ENCODE measurements at places on chromosomes 13 and 19.

DNA sequence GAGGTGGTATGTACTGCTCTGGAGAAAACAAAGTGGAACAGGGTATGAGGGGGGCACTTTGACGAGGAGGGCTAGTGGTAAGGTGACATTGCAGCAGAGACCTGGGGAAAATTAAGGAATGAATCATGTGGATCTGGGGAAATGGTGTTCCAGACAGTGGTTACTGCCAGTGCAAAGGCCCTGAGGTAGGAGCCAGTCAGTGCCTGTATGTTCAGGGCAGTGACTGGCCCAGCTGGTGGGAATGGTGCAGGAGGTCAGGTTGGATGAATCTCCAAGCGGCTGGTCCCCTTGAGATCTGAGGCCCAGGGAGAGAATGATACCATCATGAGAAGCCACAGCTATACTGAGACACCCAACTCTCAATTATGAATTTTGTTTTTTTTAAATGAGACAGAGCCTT, 4.9 kb downstream of the VAV1 start:
- no peak for DNase-seq
- H3K27ac ChIP-seq = peak overlapping the region; percentile 89
- no peak overlapping the region for H3K4me3 ChIP-seq
- H3K4me1 ChIP-seq = peaks cover 63% of the 10 kb centered on the region

- H3K4me3 ChIP-seq = peak overlapping the region; percentile 18
- DNase-seq = peak; percentile 65
- H3K27me3 ChIP-seq = no peaks in the 10 kb centered on the region
- peaks cover 80% of the 10 kb centered on the region for H3K4me1 ChIP-seq
- peak overlapping the region; percentile 85 for H3K27ac ChIP-seq
Measured at GRCh38 chr19:19410553-19411550, 5.4 kb downstream of the GATAD2A start.

GRCh38 chr13:67619351-67619994, 389.3 kb upstream of the PCDH9 start:
- H3K4me3 ChIP-seq = no peak overlapping the region
- H3K36me3 ChIP-seq = no peaks in the 10 kb centered on the region
- no peaks in the 10 kb centered on the region for H3K4me1 ChIP-seq
- no peak overlapping the region for H3K27ac ChIP-seq

- peaks cover 78% of the 10 kb centered on the region for H3K4me1 ChIP-seq
- DNase-seq = no peak
- peak overlapping the region; percentile 79 for H3K27ac ChIP-seq
Measured at GRCh38 chr19:40759352-40759751, 8.3 kb downstream of the SNRPA start.

DNA sequence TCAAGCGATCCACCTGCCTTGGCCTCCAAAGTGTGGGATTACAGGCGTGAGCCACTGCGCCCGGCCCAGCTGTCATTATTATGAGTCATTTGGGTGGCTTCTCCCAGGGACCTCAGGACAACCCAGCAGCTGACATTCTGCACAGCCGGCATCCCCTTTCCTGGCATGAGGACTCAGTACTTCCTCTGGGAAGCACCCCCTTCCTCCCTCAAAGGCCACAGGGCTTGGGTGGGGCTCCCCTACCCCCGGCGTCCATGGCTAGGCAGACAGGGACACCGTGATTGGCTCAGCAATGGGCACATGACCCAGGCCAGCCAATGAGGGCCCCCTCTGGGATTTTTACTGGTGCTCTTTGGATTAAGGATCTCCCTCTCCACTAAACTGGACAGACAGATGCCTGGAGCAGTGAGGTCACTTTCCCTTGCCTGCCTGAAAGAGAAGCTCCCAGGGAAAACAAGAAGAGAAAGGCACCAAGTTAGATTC, 6.0 kb downstream of the KANK2 start:
- H3K36me3 ChIP-seq = no peaks in the 10 kb centered on the region
- peaks cover 2% of the 10 kb centered on the region for H3K4me1 ChIP-seq
- H3K27me3 ChIP-seq = peaks cover 14% of the 10 kb centered on the region
- H3K4me3 ChIP-seq = no peak overlapping the region
- no peak for DNase-seq

- no peak overlapping the region for H3K4me3 ChIP-seq
- H3K4me1 ChIP-seq = peaks cover 6% of the 10 kb centered on the region
- H3K36me3 ChIP-seq = no peaks in the 10 kb centered on the region
Measured at GRCh38 chr13:110400786-110401533, 93.9 kb downstream of the COL4A2 start.
